ENCODE measurements at places on chromosomes 5 and 9.
A peak's percentile ranks its signal among the peaks of the same experiment; 100 is the strongest.

DNA sequence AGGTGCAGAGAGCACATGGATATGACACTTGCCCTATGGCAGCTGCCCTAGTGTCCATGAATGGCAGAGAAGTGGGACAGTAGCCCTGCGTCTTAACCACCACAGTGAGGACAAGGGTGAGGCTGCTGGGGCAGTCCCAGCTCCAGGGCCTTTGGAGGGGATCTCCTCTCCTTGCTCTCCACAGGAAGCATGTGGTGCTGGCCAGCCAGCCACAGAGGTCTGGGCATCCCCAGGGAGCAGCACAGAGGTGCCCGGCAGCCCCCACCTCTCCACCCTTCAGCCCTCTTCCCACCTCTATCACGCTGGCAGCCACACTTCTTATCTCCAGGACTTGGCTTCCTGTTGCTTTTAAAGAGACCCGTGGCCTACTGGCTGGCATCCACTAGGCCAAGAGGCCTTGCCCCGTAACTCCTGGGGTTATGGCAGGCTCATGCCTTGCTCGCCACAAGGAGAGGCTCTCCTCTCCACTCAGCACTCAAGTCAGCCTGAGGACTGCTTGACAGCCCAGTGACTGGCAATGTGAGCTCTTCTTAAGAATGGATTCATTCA is 21.9 kb downstream of the CSF2 start:
- no peak for DNase-seq

GRCh38 chr9:3296536-3296935 is 229.3 kb downstream of the RFX3 start:
- no peak for DNase-seq

DNA sequence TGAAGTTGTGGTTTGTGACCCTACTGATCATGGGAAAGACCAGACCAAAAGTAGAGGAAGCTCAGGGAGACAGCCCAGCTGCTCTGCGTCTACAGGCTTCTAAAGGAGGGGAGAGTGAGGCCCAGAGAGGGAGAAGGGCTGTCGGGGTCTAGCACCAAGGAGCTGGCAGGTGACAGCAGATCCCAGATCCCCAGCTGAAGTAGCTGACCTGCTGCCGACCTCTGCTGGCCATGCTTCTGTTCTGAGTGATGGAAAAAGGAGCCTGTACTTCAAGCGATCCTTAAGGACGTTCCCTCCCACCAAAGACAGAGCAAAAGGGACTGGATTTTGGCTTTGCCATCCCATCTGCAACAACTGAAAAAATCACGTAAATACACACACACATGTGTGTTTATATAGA is 22.7 kb upstream of the QSOX2 start:
- DNase-seq = no peak

DNA sequence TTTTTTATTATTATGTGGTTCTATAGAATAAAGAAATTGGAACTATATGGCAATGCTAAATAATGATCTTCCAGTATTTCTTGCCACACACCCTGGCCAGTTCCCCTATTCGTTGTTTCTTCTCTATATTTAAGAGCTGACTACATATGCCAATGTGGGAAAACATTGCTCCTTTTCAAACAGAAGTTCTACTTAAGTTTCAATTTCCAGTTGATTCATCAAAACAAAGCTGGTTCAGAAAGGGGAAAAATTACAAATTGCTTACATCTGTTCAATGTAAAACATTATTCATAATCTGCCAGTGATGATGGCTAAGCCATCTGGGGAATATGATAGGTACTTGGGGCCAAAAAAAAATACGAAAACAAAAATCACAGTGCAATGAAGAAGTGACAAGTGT is 76.9 kb downstream of the ST8SIA4 start:
- no peak for DNase-seq

GRCh38 chr9:134661299-134661698 is 19.7 kb downstream of the COL5A1 start:
- DNase-seq = no peak

DNA sequence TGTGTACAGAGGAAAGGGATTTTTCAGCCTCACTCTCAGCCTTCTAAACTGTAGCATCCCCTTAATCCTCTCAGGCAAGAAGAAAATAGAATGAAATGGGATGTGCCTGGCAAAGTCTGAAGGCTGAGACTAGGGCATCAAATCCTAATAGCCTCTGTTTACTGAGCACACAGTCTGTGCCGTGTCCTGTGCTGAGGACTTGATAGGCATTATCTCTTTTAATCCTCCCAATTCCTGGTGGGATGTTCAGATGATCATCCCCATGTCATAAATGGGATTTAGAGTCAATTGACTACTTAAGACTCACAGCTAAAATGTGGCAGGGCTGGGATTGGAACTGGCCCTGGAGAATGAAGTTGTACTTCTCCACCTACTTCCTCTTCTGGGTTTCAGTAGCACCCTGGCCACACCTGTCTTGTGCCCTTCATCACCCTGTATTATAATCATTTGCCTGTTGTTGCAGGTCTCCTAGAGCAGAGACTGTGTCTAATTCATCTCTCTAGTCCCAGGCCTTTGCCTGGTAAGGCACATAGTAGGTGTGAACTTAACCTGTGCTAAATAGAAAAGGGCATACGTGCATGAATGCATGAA is 81.0 kb downstream of the WWC1 start:
- DNase-seq = no peak

- no peak for DNase-seq
Observed at GRCh38 chr5:139783436-139783965, 12.1 kb upstream of the PSD2 start.

DNA sequence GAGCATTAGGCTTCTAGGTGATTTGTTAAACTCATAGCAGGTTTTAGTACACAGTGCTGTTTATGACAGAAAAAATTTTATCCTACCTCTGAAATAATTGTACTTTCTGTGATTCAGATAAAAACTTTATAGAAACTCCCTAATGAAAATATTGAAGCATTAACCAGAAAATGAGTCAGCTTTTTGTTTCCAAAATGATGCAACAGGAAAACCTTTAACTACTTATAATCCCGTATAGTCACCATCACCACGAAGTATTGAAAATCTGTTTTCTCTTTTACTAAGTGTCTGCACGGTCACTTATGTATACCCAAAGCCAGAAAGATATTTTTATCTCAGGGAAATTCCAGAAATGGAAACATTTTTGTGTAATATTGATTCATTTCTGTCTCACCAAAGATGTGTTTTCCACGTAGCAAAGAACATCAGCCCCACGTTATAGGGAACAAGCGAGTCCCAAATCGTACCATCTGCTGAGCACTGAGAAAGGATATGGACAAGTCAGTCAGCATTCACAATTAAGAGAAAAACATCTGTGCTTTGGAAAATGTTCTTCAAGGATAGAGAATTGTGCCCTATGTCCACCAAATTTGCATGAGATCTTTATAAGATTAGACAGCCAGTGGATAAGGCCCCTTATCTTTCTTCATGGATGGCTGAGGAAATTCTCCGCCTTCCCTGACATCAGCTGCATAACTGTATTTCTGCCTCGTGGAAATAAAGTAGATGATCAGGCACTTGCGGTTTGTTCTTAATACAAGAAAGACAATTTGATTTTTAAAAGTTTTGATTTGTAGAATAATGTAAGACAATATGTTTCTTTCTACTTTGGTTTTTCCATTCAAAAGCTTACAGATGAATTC is 41.9 kb downstream of the TNFAIP8 start:
- no peak for DNase-seq

GRCh38 chr9:138016406-138017187 is 139.0 kb downstream of the CACNA1B start:
- DNase-seq = no peak

DNA sequence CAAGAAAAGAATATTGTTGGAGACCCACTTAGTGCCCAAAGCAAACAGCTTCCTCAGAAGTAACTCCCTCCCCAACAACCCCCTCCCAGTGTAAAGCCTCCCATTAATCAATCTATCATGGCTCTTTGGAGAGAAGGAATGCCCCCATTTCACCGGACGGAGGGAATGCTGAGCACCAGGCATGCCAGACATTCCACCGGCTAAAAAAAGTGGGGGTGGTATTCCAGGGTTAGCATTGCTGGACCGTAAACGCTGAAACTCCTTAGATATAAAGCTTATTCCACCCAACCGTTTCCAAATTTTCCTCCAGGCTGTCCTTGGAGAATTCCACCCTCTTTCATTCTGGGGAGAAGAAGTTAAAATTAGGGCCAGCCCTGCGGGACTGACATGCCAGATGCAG is 363 bp upstream of the MAMDC2 start:
- no peak for DNase-seq

DNA sequence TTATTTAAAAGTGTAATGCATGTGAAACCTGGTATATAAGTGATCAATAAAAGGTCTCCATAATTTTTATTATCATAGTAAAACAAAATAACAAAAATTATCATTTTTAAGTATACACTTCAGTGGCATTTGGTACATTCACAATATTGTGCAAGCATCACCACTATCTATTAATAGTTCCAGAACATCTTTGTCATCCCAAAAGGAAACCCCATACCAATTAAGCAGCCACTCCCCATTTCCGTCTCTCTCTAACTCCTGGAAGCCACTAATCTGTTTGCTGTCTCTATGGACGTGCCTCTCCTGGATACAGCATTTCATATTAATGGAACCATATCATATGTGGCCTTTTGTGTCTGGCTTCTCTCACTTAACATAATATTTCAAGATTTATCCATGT is 7.6 kb downstream of the OLFML2A start:
- DNase-seq = no peak

- no peak for DNase-seq
Observed at GRCh38 chr9:92716557-92716956, 46.6 kb upstream of the IPPK start.

DNA sequence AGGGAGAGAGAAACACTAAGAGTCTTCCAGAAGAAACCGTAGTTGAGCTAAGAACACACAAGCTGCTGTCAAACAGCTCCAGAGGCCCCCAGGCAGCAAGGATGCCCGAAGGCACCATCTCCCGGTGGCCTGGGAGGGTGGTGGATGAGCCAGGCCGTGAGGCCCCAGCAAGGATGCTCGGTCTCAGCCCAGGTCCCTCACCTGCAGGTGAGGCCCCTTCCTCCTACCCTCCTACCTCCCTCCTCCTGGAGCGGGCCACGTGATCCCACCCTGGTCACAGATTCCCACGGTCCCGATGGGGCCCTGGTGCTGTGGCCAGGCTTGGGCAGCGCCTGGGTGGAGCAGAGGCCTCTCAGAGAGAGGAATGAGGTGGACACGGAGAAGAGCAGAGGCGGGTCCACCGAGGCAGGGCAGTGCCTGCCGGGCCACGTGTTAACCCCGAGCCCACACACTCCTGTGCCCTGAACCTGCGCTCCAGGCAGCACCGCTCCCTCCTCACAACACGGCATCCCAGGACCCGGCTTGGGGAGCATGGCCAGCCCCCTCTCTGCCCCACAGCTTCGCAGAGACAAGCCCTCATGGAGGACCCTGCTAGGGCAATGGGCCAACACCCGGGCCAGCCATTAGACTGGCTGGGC is 95.4 kb upstream of the SARDH start:
- no peak for DNase-seq

DNA sequence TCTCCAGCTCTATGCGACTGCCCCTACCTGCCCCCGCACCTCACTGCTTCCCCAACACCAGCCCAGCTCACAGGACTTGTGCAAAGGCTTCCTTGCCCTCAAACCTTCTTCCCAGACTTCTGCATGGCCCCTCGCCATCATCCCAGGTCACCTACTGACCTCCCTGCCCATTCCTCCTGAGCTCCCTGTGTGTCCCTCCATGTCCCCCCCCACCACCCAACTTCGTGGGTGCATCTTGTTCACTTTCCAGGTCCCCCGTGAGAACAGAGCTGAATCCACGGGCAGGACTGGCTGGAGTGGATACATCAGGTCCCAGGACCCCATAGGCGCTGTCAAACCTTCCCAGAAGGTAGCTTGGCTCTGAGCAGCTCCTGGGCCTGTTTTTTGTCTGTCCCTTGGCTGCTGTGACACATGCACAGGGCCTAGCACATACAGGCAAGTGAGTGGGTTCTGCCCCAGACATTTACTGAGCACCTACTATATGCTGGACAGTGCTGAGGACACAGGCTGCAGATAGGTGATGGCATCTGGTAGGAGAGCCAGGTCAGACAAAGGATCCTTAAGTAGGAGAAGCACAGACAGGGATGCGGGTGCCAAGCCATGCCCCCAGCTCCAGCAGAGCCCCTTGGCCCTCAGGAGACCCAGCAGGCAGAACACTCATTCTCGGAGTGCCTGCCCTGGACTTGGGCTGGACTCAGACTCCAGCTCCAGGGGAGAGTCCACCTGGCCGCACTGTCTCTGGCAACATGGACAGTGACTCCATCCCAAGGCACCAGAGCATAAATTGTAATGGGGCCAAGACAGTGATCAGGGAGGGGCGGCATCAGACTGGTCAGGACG is 15.0 kb downstream of the NINJ1 start:
- no peak for DNase-seq

- DNase-seq = no peak
Observed at GRCh38 chr9:68648971-68649370, 56.1 kb upstream of the PIP5K1B start.

DNA sequence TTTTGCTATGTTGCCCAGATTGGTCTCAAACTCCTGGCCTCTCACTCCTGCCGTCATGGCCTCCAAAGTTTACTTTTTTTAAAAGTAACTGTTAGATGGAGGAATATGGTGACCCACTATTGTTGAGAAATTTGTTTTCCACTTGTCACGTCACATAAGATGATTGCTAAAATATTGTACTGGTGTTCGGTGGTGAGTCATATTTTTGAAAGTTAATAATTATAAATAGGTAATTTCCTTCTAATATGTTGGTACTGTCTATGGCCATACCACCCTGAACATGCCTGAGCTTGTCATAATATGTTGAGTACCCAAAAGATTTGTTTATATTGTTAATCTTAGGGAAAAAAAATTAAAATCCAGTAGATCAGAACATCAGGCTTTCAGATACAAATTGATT is 22.6 kb downstream of the RMI1 start:
- no peak for DNase-seq

- DNase-seq = no peak
Observed at GRCh38 chr9:122951056-122951455, 10.2 kb downstream of the RABGAP1 start.

GRCh38 chr9:128150594-128151308 is 1.5 kb downstream of the LCN2 start:
- no peak for DNase-seq

GRCh38 chr5:98468188-98468869 is 305.1 kb upstream of the RGMB start:
- DNase-seq = no peak

GRCh38 chr5:157222506-157223230 is 42.0 kb downstream of the ITK start:
- no peak for DNase-seq

GRCh38 chr5:8851101-8851500 is 694.8 kb downstream of the SEMA5A start:
- no peak for DNase-seq

GRCh38 chr5:157990583-157991181 is 131.7 kb upstream of the CLINT1 start:
- no peak for DNase-seq

DNA sequence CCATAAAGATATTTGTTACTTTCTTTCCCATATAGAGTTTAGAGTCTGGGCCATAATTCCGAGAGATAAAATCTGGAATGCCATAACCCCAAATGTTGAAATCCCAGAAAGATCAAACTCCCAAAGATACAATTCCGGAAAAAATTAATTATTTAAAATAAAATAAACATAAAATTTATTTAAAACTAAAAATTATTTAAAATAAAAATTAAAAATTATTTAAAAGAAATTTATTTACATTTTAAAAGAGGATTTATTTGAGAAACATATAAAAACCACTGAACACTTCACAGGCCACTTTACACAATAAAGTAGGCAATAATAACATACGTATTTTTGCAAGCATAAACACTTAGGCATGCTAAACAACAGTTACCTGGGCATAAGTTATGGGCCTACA is 57.9 kb downstream of the SHC3 start:
- DNase-seq = no peak

- peak; percentile 4 for DNase-seq
Observed at GRCh38 chr5:169581580-169582227, 1.9 kb upstream of the SPDL1 start.

Measured in C1 segment of cervical spinal cord (tissue), 14 donors.